ENCODE measurements at places on chromosomes 11 and 22. TPM values are rescaled to one million over a fixed set of nuclear protein-coding genes. Genes with fewer than 3 reads are reported as not detected.
A peak's percentile ranks its signal among the peaks of the same experiment; 100 is the strongest.

GRCh38 chr11:46675288-46675851 is 25.0 kb downstream of the ARHGAP1 start:
- no peak for DNase-seq

DNA sequence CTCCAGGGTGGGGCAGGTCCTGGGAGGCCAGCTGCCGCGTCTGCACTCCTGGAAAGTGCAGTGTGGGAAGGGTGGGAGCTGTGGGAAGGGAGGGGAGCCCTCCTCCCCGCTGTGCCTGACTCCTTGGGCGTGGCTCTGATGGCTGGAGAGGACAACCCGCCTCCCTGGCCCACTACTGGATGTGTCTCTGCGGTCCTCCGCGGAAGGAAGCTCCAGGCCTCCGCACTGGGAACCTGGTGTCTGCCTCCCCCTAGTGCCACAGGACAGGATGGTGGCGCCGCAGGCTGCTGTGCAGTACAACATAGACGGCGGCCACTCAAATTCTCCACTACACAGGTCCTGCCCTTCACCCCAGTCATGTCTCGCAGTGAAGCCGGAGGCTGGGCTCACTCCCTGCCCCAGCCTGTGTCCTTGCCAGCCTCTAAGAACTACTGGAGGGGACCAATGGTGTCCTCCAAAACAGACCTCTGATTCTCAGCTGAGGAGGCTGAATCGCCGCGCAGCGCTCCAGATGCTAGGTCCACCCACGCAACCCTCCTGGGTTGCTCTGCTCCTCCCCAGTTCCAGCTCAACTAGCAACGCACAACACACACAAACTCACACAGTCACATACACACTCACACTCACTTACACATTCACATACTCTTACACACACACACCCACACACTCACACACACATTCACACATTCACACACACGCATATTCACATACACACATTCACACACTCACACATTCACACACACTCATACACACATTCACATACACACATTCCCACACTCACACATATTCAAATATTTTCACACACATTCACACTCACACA is 12.4 kb upstream of the DSCAML1 start:
- DNase-seq, result no peak

GRCh38 chr11:47325271-47326041 is 27.0 kb downstream of the MYBPC3 start:
- DNase-seq, result no peak

GRCh38 chr22:50505276-50505775 is 2.2 kb downstream of the LMF2 start:
- no peak for DNase-seq

DNA sequence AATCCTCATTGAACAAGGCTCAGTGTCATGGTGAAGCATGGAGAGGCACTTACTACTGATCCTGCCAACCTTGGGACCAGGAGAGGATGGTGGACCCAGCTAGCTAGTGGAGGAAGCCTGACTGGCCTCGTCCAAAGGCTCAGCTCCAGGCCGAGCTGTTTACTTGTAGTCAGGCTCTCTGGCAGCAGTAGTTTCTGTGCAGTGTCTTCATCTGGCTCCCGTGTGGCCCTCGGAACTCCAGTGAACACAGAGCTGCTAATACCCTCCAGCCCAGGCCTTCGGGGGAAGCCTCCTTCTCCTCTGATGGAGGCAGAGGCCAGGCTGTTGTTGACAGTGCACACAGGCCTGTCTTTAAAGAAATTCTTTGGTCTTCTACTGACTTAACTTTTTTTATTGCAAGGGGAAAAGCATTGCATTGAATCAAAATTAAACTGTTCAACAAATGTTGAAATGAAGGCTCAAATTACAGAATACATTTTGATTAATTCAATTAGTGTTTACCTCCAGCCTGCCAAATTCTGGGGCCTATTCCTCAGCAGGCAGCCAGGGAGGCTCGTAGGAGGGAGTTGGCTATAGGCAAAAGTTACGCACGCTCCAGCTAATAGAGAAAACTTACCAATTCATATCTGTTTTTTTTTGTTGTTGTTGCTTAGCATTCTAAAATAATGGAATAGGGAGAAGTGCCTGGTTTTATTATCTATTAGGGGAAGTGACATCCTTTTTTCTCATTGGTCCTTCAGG is 18.8 kb downstream of the PPFIBP2 start:
- no peak for DNase-seq

GRCh38 chr11:57331720-57332119 is 4.0 kb downstream of the SSRP1 start:
- no peak for DNase-seq

DNA sequence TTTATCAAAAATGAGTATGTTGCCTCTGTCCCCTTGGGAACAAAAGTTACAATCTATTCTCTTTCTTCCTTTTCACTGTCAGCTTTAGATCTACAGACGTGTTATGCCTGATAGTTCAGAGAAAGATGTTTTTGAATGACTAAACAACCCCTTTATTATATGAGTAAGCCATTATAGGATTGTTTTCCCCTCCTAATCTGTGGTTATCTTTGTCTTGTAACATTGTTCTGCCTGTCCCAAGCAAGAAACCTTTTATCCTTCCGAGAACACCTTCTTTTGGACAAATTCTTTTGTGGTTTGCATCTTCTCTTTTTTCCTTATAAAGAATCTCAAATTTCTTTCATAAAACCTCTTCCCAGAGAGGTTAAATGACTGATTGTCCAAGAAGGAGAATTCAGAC is 208.4 kb downstream of the DDX10 start:
- no peak for DNase-seq

- DNase-seq, result no peak
Observed at GRCh38 chr22:42808521-42808920, 48.6 kb downstream of the ARFGAP3 start.

DNA sequence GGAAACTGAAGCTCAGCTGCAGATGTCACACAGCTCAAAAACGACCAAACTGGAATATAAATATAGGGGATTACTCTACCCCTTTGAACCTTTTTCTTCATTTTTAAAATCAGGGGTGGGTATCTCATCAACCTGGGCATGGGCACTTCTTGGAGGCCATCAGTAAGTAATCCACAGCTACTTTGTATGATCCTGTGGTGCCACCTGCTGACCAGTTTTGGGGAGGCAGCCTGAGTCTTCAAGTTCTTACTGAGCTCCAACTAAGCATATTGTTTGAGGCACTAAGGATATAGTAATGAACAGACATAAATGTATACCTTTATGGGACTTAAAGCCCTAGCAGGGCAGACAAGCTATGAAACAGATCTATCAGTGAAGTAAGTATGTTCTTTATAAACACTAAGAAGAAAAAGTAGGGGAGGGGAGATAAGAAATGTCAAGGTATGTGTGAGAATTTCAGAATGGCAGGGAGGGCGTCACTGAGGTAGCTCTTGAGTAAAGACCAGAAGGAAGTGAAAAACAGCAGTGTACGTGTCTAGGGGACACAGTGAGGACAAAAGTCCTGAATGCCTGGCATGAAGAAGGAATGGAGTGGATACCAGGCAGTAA is 18.4 kb downstream of the TUB start:
- peak; percentile 60 for DNase-seq

GRCh38 chr11:133175103-133175502 is 357.2 kb downstream of the OPCML start:
- no peak for DNase-seq

DNA sequence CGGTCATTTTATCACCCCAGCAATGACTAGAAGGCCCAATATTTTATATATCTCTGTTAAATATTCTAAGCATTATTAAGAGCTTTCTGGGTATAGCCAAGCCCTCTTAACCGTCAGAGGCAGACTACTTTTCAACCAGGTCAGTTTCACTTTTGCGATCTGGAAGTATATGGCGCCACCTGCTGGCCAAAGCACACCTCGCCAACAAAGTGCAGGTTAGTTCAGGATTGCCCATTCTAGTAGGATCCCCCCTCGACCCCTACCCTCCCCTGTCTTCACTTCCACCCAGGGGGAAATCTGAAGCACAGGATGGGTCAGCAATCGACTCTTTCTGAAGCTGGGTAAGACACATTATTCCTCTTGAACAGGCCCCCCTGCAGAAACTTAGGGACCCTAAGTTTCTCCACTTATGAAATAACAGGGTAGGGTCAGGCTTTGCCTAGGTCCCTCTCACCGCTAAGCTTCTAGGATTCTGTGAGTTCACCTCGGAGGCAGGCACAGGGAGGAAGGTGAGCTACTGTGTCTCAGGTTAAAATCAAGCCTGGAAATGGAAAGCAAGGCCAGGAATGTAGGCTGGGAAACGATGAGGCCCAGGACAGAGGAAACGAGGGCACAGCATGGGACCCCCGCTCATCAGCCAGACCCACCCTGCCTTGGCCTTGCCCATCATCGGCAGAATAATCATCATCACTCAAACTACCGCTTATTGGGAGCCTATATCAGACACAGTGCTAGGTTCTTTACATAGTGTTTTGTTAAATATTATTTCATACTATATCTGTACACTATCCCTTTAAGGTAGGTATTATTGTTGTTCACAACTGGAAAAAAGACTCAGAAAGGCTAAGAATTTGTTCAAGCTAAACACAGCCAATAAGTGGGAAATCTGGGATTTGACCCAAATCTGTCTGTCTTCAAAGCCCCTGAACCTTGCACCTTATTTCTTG is 35.6 kb downstream of the KCNJ1 start:
- peak; percentile 76 for DNase-seq

CCDC89 gene
- 0.63 TPM for total RNA-seq

CRYAB gene
- total RNA-seq, result 5.0 TPM

E2F8 gene
- 0.53 TPM for total RNA-seq

IGF2 gene
- 8.8 TPM for total RNA-seq

PNPLA5 gene
- not detected for total RNA-seq

MPEG1 gene
- not detected for total RNA-seq

MMP8 gene
- not detected for total RNA-seq

Measured in glomerular endothelial cell (primary cell).